ENCODE measurements at places on chromosomes 1 and 21. TPM values are rescaled to one million over a fixed set of nuclear protein-coding genes. Genes with fewer than 3 reads are reported as not detected.

MYOG gene
- 5.7 TPM for total RNA-seq

TRIM62 gene
- 11.5 TPM for total RNA-seq

CD164L2 gene
- total RNA-seq = not detected

CYP4A11 gene
- total RNA-seq = not detected

TSSK3 gene
- 0.40 TPM for total RNA-seq

KCNJ9 gene
- not detected for total RNA-seq

RBM11 gene
- total RNA-seq = not detected

CD244 gene
- total RNA-seq = not detected

DUSP12 gene
- total RNA-seq = 29.1 TPM

AADACL4 gene
- total RNA-seq = not detected

AQP10 gene
- total RNA-seq = not detected

MIXL1 gene
- not detected for total RNA-seq

KIF14 gene
- total RNA-seq = 29.7 TPM

TEDDM1 gene
- not detected for total RNA-seq

PWP2 gene
- 36.8 TPM for total RNA-seq

MAB21L3 gene
- total RNA-seq = not detected

ABCB10 gene
- total RNA-seq = 21.6 TPM

EPHB2 gene
- total RNA-seq = 2.6 TPM

DDAH1 gene
- total RNA-seq = 47.1 TPM

RBP7 gene
- not detected for total RNA-seq

KCNH1 gene
- total RNA-seq = 6.0 TPM

CELA3B gene
- not detected for total RNA-seq

FNDC10 gene
- total RNA-seq = 3.3 TPM

LRRC39 gene
- total RNA-seq = 0.19 TPM

GOLPH3L gene
- total RNA-seq = 6.9 TPM

PKLR gene
- not detected for total RNA-seq

EPHA2 gene
- total RNA-seq = 73.1 TPM

KRTAP21-2 gene
- not detected for total RNA-seq

PDZK1IP1 gene
- not detected for total RNA-seq

GJA5 gene
- total RNA-seq = not detected

TLR5 gene
- 0.13 TPM for total RNA-seq

PGLYRP3 gene
- not detected for total RNA-seq

NGF gene
- total RNA-seq = not detected

AK5 gene
- 426 TPM for total RNA-seq

ARMH1 gene
- not detected for total RNA-seq

S100A7 gene
- total RNA-seq = not detected

ITLN2 gene
- total RNA-seq = not detected

AURKAIP1 gene
- total RNA-seq = 234 TPM

CFHR4 gene
- not detected for total RNA-seq

FOXD2 gene
- total RNA-seq = 0.40 TPM

KRTAP23-1 gene
- total RNA-seq = not detected

PADI4 gene
- total RNA-seq = not detected
